ENCODE measurements at places on chromosomes 16 and 17.
A peak's percentile ranks its signal among the peaks of the same experiment; 100 is the strongest.

GRCh38 chr16:35687071-35687470 is 2227.7 kb downstream of the TP53TG3F start:
- no peak for DNase-seq

GRCh38 chr16:52033992-52034391 is 513.0 kb downstream of the TOX3 start:
- DNase-seq: no peak

- no peak for DNase-seq
Measured at GRCh38 chr17:39095309-39095686, 56.1 kb downstream of the PLXDC1 start.

- no peak for DNase-seq
Measured at GRCh38 chr17:20998571-20999043, 44.2 kb downstream of the USP22 start.

GRCh38 chr16:22763437-22764080 is 50.4 kb upstream of the HS3ST2 start:
- DNase-seq: no peak

- DNase-seq: no peak
Measured at GRCh38 chr17:8062807-8063483, 24.1 kb downstream of the ALOX15B start.

DNA sequence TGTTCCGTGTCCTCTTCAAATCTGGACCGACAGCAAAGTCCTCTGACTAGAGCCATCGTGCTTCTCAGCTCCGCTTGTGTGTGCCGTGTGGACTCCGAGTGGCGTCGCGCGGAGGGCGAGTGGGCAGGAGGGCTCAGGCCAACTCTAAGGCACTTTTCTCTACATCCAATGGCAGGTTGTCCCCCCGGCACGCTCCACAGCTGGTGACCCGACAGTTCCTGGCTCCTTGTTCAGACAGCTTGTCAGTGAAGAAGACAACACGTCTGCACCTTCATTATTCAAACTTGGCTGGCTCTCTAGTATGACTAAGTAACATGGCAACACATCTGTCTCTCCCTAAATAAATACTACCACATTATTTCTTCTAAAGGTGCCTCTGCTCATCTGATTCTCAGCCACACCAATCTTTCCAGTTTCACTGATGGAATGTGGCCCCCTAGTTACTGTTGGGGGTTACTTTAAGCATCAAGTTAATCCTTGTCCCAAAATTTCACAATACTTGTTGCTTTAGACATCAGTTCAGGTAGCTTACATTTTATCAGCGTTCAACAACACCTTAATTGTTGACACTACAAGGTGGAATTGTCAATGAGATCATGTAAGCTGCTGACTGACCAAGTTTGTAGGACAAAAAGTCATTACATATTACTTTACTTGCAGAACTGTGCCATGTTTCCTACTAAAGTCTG is 15.4 kb downstream of the COG1 start:
- no peak for DNase-seq

DNA sequence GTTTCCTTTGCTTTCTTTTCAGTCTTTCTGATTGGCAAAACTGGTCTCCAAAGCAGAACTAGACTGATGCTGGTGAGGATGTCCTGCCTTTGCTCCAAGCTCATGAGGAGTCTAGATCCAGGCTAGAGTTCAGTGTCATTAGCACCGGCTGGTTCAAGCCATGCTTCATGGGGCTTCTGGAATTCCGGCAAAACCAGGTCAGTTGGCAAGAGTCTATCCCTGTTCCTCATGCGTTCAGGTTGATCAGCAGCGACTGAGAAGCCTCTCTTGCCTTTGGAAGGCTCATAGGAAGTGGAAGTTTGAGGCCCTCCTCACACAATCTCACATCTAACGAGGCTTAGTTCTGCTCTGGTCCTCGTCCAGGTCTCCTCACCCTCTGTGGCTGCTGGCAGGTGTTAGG is 194.3 kb downstream of the HS3ST3A1 start:
- DNase-seq: no peak

- no peak for DNase-seq
Measured at GRCh38 chr17:45425125-45425983, 7.3 kb downstream of the ARHGAP27 start.

- no peak for DNase-seq
Measured at GRCh38 chr17:75142236-75142971, 10.9 kb upstream of the NT5C start.

DNA sequence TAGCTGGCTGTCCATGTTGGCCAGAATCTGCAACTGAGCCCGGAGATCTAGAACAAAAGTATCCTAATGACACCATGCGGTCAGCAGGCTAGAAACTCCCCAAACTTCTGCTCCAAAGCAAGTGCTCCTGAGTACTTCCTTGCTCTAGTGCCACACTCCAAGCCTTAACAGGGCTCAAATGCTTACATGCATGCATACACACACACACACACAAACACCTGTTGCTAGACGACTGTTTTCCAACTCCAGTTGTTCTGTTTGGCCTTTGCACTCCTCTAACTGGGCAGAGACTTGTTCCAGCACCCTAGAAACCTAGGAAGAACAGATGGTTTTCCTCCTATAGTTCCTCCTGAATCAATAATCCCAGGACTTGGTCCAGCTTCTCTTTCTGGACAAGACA is 7.7 kb upstream of the ALDOC start:
- DNase-seq: no peak

DNA sequence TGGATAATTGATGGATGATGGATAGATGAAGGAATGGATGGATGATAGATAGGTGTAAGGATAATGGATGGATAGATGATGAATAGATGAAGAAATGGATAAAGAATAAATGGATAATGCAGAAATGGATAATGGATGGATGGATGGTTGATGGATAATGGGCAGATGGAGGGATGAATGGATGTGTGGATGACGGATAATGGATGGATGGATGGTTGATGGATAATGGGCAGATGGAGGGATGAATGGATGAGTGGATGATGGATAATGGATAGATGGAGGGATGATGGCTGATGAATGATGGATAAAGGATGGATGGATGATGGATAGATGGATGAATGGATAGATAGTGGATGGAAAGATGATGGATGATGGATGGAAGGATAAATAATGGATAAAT is 239.2 kb downstream of the KATNIP start:
- DNase-seq: no peak

DNA sequence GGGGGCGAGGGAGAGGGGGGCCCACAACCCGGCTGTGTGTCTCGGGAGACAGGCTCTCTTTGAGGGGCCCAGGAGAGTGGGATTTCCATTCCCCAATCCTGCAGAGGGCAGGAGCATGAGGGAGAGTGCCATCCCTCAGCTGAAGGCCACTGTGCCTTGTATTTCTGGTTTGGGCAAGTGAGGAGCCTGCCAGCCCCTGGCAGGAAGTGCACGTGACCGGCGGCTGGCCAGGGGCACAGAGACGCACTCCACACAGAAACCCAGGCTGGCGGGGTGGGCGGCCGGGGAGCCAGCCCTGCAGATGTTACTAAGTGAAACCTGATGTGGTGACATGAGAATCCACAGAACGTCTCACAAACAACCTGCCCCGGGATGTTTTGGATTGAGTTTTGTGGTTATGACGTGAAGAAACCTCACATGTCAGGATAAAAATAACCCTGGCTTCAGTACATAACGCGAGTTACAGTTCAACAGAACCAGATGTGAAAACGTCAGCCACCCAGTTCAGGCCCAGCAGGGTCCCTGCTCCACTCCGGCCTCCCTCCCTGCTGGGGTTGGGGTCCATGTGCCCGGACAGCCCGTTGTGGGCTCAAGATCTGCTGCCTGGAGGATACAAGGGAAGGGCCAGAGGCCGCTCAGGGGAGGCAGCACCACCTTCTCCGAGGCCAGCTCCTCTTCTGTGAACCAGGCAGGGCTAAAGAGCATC is 51.7 kb upstream of the MTSS2 start:
- peak; percentile 82 for DNase-seq

DNA sequence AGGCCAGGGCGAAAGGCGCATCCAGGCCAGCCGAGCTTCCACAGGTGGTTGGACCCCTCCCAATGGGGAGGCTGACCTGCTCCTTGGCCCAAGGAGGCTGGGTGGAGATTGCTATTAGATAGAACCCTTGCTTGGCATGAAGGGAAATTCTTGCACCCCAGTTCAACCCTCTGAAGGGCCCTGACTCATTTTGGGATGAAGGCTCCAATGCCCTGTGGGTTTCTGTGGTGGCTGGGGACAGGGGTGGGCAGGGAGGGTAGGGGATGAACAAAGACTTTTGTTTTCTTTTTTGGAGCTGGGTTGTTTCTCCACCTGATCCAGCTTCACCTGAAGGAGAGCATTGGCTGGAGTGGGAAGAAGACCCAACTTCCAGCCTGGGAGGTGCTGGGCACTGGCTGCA is 16.7 kb upstream of the TBX21 start:
- DNase-seq: no peak

- no peak for DNase-seq
Measured at GRCh38 chr17:19537111-19537510, 3.5 kb downstream of the SLC47A1 start.

DNA sequence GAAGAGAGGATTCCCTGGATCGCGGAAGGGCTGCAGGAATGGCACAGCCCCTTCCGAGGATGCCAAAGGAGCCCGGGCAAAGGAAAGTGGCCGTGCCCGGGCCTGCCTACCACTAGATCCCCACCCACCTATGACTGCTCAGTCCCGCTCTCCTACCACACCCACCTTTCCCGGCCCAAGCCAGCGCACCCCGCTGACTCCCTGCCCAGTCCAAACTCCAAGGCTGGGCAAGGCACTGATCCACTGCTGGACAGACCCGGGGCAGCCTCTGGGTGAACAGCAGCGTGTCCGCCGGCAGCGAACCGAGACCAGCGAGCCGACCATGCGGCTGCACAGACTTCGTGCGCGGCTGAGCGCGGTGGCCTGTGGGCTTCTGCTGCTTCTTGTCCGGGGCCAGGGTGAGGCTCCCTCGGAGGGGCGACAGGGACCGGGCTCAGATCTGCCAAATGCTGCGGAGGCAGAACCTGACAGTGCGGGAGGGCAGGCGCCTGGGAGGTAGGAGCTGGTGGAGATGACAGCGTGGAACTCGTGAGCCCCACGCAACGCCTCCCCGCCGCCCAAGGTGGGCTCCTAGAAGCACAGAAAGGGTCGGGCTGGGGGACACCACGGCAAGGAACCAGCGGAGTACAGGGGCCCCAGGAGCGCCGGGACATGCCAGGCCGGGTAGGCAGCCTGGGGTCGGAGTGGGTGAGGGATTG is at the start of gene CES2:
TSS of gene CES2 (plus strand) at position 203 of the 698 bp plus-strand sequence. CDS start at position 323, 120 bp downstream.
- no peak for DNase-seq

DNA sequence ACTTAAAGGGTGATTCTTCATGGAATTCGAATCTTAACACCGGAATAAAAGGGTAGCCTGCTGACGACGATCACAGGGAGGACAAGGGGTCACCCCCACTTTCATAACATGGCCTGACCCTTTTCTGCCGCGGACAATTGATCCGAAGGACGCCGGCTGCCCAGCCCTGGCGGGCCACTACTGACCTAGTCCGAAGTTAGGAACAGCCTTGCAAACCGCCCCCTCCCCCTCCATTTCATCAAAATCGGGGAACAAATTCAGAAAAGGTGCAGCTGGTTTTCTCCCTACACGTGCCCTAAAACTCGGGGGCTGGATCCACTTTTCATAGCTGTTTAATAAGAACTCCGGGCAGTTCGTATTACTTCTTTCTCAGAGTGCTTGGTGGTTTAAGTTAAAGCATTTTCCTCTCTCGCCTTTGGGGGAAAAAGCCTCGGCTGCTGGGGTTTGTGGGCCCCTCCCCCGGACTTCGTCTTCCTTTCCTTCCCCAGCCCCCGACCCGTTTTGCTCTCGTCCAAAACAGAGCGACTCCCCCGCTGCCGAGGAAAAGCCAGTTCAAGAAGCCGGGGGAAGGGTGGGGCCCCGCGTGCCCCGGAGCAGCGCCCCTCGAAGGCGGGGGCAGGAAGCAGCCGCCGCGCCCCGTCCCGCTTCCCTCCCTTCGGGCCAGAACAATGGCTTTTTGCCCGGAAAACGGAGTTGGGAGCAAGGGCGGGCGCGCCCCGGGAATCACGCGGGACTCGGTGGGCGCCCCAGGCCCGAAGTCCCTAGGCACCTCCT is 641 bp upstream of the CBX2 start:
- DNase-seq: no peak

- DNase-seq: no peak
Measured at GRCh38 chr16:66846266-66846665, 2.1 kb downstream of the CA7 start.

DNA sequence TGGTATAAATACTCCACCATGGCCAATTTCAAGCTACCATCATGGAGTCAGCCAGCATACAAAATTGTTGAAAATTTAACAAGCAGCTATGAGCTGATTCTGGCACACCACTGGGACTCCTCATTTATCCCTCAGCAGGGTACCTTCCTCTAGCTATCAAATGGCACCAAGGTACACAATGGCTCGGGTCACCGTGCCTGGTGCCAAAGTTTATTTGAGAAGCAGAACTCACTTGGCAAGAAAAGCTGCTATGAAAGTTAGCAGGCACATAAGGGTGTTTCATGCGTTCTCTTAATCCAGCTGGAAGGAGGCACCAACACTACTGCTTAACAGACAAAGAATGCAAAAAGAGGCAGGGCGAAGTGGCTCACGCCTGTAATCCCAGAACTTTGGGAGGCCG is 51.6 kb downstream of the IKZF3 start:
- DNase-seq: no peak

GRCh38 chr16:17970816-17971331 is 365.7 kb downstream of the NPIPA8 start:
- DNase-seq: no peak

DNA sequence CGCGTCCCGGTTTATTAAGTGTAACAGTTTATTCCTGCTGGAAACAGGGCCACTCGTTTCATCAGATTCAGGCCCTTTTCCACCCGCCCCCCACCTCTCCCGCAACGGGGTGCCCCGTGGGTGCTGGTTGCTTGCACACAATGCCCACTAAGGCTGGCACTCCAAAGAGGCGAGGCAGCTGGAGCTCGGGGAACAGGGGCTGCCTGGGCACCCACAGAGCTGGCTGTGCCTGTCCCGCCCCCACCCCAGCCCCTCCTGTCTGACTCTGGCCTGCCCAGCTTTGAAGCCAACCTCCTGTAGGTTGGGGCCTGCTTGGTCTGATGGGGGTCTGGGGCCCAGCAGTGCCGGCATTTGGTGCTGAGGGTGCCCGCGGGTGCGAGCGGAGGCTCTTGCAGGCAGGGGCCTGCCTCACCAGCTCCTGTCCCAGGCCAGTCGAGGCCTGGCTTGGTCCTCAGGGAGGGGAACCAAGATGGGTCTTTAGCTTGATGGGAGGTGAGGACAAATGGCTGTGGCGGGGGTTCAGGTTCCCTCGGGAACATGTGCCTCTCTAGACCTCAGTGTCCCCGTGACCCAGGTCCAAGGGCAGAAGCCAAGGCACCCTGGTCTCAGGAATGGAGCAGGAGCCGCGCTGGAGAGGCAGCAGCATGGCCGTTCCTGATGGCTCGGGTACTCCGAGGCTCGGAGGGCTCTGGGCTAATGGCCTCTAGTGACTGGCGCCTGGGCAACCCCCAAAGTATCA is 20.1 kb downstream of the MYBBP1A start:
- DNase-seq: no peak

DNA sequence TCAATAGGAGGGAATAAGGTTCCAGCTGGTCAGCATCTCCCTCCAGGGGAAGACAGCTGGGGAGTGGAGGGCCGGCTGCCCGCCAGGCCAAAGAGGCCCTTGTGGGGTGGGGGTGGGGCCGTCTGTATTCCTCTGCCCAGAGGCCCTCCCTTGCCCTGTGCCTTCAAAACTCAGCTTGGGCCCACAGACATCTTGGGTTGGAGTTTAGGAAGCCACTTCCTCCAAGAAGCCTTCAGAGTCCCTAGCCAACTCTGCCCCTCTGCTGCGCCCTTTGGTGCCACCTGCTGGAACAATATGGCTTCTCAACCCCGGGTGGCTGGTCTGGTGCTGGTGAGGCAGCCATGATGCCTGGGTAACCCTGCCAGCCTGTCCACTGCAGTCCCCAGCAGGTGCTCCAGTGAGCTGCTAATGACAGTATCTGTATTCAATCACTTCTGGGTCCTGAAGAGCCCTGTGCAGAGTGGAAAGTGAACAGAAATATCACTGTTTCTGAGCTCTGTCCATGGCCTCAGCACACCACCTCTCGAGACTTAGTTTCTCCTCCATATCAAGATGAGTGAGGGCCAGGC is 16.7 kb downstream of the HSD11B2 start:
- peak; percentile 45 for DNase-seq

All from stimulated activated CD8-positive, alpha-beta memory T cell treated with anti-CD3 and anti-CD28 coated beads, Interleukin-7, amount 100 ng/mL, for 48 hours (primary cell).